NCI-H1092 (cell line): ENCODE measurements at places on chromosomes 16 and 17.

GRCh38 chr16:49964973-49965372, 60.1 kb upstream of the CNEP1R1 start:
- no peak for DNase-seq

DNA sequence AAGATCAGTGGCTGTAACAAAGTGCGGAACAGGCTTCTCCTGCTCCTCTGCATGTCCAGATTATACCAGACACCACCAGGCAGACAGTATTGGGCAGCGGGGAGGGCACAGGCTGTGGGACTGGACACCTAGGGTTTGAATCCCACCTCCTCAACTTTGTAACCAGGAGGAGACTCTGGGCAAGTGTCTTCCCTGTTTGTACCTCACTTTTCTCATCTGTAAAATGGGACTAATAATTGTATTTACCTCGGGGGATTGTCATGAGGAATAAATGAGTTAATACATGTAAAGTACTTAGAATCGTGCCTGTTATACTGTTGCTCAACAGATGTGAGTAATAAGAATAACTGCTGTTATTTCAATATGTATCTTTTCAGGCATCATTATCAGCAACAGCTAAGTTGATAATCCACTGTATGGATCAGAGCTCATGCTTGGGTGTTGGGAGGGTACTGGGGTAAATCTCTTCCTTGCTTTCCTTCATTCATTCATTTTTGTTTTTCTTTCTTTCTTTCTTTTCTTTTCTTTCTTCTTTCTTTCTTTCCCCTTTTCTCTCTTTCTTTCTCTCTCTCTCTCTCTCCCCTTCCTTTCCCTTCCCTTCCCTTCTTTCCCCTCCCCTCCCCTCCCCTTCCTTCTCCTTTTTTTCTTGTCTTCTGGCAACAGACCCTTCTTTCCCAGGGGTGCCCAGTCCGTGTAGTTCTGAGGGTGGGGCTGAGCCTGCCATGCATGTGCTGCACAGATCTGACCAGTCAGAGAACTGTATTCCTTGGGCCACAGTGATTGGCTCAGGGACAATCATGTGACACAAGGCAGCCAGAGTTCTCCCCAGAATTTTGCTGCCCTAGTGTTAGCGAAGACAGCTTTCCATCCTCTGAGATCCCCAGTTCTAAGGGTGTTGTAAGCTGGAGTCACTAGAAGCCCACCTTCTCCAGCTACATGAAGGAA, 25.3 kb upstream of the BRD7 start:
- DNase-seq: no peak

- no peak for DNase-seq
Observed at GRCh38 chr17:56808503-56808902, 25.2 kb downstream of the C17orf67 start.

GRCh38 chr17:78812855-78813254, 27.8 kb downstream of the USP36 start:
- DNase-seq: no peak

- DNase-seq: no peak
Observed at GRCh38 chr17:37766971-37767370, 22.1 kb upstream of the HNF1B start.

DNA sequence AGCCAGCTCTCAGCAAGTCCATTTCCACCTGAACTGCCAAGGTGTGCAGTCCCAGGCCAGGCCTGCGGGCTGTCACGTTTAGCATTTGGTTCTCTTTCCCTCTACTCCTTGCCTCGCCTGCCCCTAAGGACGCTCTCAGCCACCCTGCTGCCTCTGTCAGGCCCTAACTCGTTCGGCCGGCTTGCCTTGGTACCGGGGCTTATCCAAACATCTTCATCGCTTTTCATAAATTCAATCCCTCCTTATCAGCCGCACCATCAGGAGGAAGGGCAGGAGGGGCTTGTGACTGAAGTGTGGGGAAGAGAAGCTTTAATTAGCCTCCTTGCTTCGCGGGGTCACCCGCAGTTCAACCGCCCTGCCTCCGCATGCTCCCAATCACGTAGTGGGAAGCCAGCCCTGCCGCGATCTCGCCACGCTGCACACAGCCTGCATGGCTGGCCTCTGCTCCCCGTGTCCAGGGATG, 231.1 kb downstream of the SOX9 start:
- no peak for DNase-seq

GRCh38 chr17:41444186-41444585, 3.4 kb upstream of the KRT38 start:
- DNase-seq: no peak

GRCh38 chr16:81201267-81201666, 37.2 kb upstream of the BCO1 start:
- no peak for DNase-seq

- DNase-seq: no peak
Observed at GRCh38 chr17:17140590-17140980, 65.5 kb downstream of the PLD6 start.

GRCh38 chr17:65062171-65062915, 5.8 kb upstream of the GNA13 start:
- no peak for DNase-seq

DNA sequence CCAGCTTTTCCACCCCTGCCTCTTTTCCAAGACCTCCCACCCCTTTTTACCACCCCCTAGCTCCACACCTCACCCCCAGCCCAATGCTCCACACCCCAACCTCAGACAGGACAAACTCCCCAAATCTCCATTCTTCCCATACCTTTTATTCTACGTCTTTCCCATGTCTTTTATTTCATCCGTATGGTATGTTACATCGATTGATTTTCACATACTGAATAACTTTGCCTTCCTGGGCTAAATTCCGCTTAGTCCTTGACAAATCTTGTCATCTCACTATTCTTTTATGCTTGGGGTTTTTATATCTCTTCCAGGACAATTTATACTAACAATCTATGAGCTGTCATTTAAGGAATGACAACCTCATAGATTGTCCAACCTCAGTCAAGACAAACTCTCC, 46.4 kb downstream of the PITPNM3 start:
- DNase-seq: no peak

- no peak for DNase-seq
Observed at GRCh38 chr17:11122908-11123307, 118.1 kb upstream of the SHISA6 start.

DNA sequence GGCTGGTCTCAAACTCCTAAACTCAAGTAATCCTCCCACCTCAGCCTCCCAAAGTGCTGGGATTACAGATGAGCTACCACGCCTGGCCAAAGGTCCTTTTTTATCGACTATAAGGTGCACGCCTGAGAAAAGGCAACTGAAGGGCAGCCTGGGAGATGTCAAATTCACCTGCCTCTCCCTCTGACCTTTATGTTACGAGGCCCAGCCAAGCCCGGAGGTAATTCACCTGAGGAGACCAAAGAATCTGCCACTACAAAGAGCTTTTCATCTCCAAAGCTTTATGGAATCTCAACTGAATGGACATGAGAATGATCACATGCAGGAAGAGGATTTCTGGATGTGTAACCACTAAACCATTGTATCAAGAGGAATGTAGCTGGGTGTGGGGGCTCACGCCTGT, 37.2 kb downstream of the LYRM1 start:
- no peak for DNase-seq

DNA sequence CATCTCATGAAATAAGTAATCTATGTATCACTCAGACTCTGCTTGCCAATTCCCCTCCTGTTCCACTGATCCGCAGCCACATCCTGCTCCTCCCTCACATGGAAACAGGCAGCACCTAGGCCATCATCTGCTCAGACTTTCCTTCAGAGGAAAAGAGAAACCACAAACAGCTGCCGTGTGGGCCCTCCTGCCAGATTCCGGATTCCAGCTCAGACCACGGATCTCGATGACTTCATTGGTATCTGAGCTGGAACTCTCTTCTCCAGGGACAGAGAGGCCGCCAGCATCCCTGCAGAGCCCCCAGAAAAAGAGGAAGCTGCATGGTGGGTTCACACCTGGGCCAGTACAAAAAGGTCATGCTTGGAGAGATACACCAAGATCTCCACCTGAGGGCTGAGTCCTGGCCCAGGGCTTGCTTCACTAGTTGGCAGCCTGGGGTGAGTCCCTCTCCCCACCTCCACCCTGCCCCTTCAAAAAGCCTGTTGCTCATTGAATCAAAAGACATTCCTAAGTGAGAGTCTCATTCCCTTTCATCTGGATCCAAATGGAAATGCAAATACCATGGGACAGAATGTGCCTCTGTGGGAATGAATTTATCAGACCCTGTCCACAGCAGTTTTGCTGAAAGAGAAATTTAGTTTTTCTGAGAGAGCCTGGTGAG, 47.2 kb downstream of the HOXB1 start:
- no peak for DNase-seq

DNA sequence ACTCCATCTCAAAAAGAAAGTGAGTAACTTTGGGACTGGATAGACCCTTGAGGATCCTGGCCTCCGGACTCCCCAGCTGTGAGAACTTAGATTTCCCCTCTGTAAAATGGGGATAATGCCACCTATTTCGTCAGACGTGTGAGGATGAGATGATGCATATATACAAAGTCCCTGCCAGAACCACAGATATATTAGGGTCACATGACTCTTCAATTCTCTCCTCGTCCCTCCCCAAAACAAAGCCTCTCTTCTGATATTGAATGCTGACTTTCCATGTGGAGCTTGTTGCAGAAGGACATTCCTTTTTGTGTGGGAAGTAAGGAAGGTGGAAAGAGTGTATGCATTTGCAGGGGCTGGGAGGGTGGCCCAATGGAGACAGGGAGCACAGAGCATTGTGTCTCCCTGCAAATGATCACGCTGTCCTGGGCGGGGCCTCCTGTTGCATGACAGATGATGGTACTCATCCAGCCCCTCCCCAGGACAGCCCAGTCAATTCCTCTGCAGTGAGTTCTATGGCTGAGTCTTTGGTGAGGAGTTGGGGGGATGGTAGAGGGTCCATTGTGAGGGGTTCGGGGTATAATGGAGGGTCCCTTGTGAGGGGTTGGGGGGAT, 35.1 kb upstream of the MGAT5B start:
- no peak for DNase-seq

DNA sequence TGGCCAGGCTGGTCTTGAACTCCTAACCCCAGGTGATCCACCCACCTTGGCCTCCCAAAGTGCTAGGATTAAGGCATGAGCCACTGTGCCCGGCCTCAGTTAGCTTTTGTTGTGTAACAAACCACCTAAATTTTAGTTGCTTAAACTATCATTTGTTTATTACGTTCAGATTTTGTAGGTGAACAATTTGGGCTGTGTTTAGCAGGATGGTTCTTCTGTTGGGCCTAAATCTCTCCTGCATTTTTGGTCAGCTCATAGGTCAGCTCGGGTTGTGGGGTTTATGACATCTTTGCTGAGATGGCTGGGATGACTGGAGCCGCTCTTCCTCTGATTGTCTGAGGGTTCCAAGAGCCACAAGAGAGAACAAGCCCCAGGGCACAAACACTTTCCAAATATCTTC, 21.1 kb upstream of the NLRP1 start:
- no peak for DNase-seq

- peak; percentile 22 for DNase-seq
Observed at GRCh38 chr16:81697616-81698309, 81.3 kb upstream of the PLCG2 start.

DNA sequence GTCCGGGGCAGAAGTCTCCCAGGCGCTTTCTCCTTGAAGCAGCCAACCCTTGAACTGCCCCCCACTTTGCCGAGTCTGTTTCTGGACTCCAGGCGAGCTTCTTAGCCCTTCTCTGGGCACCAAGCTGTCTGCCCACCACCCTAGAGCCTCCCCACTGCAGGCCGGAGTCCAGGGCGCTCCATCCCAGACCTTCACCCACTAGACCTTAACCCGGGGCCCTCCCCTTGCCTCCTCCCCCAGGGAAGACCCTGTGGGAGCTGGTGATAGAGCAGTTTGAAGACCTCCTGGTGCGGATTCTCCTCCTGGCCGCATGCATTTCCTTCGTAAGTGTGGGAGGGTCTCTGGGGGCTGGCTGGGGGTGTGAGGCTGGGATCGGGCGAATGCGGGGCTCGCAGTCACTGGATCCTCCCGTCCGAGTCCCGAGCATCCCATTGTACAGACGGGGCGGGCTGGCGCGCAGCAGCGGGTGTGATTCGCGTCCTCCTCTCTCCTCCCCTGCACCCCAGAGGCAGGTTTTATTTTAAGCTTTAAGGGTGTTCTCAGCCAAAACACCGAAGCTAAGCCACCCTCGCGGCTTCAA, 1.1 kb downstream of the ATP2A1 start:
- DNase-seq: no peak

- DNase-seq: no peak
Observed at GRCh38 chr16:50657241-50657640, 23.9 kb downstream of the SNX20 start.

DNA sequence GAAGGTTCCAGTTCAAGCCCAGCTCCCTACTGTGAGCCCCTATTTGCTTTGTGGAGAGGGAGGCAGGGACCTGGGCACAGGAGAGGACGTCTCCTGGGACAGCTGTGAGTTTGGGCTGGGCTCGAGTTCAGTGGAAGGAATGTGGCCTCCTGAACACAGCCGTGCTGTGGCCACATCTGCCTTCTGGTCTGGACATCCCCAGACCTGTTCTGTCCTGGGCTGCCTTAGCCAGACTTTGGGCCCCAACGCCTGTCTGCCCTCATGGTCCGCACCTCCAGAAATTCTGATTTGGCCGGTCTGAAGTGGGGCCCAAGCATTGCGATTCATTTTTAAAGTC, 60.4 kb upstream of the LGALS9 start:
- DNase-seq: no peak

- no peak for DNase-seq
Observed at GRCh38 chr17:59884861-59885260, 7.9 kb downstream of the TUBD1 start.

GRCh38 chr16:84048270-84048669, 5.7 kb upstream of the SLC38A8 start:
- no peak for DNase-seq

DNA sequence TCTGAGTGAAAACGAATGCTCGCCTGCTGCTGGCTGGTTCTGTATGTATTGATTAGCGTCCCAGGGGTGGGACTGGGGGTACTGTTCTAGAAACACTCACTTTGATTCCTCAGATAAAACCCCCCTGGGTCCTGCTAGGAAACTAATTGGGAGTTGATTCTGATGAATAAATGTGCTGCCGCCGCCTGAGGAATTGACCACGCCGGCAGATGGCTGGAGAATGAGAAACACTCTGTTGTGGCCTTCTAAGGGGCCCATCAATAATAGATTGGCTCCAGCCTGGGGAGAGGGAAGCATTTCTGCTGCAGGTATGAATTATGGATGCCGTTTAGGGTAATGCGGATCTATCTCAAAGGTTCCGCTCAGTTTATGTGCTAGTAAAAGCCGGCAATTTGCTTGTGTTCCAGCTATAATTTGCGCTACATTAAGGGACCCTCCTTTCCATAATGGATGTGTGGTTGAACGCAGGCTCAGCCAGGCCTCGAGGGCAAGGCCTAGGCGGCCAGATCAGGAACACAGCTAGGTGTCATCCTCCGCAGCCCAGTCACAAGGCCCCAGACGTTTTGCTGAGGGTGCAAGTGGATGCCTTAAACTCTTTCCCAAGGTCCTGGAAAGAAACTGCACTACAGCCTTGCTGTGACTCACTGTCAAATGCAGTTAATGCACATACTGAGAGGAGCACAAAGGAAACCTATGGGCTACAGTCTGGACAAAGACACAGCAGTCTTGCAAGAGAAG, 132.2 kb upstream of the HS3ST2 start:
- no peak for DNase-seq

DNA sequence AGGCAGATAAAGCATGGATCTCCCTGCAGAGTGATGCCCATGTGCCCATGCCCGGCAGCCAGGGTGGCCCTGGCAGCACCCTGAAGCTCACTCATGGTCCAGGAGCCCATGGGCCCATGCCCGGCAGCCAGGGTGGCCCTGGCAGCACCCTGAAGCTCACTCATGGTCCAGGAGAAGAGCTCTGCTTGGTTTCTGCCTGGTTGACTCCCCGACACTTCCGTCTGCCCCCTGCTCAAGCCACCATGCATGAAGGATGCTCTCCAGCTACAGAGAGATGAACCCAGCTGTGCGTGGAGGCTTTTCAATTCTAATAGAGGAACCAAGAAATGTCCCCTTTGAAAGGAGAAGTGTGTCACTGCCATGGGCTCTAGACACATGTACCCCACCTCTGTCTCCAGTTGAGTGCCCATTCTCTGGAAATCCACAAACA, 8.7 kb downstream of the CCL17 start:
- DNase-seq: no peak
